ENCODE measurements at places on chromosomes 12 and 14.
A peak's percentile ranks its signal among the peaks of the same experiment; 100 is the strongest.

DNA sequence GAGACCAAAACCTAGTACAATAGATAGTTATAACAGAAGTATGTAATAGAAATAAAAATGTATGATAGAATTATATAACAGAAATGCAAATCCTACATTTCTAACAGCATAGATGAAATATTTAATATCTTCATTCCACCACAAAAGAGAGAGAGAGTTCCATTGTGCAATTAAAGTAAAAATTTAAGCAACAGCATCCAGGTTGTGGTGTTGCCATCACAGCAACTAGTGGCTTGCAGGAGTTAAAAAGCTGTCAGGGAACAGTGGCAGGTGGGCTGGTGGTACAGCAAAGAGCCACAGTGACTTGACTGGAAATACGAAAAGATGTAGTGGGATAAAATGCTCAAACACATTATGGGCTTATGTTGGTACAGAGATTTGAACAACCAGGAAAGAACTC, 57.1 kb upstream of the MDM1 start:
- no peak for DNase-seq

GRCh38 chr14:99395909-99396530, 84.6 kb downstream of the SETD3 start:
- DNase-seq: no peak

DNA sequence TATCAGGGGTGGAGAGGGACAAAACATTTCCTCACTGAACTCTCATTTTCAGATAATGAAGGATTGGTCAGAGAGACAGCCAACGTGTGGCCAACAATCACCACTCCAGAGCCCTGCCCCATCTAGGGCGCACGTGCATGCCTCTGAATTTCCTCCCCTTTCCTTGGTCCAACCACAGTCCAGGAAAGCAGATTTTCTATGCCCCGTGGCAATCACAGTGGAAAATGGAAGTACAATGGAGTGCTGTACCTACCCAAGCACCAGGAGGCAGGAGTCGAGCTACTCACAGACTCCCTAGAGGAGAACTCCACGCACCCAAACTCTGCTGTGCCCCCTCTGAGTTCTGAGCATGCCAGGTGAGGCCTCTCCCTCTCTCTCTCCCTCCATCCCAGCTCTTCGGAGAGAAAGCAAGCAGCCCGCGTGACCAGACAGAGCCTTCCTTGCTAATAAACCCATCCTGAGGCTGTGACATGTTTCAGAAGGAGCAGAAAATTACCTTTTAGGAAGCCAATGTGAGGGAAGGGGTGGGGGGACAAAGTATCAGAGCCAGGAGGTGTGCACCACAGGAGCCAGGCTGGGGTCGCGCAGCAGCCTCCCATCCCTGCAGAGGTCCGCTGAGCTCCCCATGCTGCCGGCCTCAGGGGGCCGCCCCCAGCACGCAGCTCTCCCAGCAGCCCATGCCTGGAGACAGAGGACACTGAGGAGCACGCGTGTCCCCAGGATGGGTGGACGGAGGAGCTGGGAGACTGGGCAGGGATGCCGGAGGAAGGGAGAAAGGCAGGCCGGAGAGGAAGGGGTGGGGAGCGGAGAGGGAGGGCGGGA, 73.4 kb downstream of the PITPNM2 start:
- no peak for DNase-seq

DNA sequence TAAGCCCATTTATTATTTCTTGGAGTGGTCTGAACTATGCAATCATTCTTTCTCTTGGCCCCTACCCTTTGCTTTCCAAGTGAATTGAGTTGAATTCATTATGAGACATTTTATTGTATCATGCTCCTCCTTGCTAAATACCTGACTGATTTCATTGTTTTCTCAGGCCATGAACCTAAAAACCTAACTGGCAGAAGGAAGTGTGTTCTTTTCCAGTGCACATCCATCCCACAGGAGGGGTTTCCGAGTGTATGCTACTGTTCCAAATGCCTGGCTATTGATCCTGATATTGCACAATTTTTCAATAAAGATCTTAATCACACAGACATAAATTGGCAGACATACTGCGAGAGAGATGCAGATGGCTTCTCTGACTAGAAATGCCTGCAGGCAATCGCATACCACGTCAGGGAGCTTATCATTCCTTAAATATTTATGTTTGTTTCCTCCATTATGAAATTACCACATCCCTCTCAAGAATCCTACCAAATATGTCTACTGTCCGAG, 162.2 kb upstream of the EGLN3 start:
- DNase-seq: no peak

DNA sequence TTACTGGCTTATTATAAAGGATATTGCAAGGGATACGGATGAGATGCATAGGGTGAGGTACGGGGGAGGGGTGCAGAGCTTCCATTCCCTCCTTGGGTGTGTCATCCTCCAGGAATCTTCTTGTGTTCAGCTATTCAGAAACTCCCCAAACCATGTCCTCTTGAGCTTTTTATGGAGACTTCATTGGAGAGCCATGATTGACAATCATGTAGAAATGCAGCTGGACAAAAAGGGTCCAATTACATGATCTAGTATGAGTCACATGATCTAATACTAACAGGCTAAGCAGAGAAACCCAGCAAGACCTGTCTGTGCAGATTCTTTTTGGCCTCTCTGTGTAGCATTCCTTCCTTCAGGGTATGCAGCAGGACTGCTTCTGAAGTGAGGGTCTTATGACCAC, 23.9 kb upstream of the FLVCR2 start:
- no peak for DNase-seq

- no peak for DNase-seq
Measured at GRCh38 chr14:62029569-62029924, 267.3 kb downstream of the SNAPC1 start.

GRCh38 chr14:77302926-77303325, 17.8 kb downstream of the POMT2 start:
- no peak for DNase-seq

DNA sequence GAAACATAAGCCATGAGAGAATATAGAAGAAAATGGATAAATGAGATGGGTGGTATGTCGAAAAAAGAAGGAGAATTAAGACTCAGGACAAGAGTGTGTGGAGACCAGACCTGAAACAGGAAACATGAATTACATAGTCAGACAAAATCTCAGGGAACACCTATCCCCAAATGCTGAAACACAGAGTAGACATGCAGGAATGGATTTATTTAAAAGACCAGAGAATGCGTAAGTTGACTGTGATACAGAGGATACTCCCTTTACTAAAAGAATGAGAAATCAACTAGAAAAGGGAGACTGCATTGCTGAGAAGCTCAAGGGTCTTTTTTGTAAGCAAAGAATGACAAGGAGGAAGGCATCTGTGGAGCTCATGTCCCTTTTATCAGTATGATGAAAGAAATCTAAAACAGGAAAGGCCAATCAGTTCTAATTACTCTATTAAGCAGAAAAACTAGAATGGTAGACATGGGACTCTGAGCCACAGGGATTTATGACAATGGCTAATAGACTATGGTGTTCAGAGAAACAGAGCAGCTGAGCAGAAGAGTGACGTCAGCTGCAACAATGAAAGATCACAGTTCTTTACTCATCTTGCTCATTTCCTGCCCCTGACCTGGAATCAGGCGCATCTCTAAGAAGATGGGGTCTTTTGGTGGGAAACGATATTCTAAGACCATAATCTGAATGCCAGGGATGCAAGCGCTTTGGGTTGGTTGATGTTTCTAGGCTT, 138.9 kb upstream of the DHRS4 start:
- DNase-seq: no peak

GRCh38 chr14:32417956-32418552, 89.0 kb downstream of the AKAP6 start:
- peak; percentile 72 for DNase-seq

GRCh38 chr12:38664661-38665269, 240.6 kb downstream of the CPNE8 start:
- no peak for DNase-seq

DNA sequence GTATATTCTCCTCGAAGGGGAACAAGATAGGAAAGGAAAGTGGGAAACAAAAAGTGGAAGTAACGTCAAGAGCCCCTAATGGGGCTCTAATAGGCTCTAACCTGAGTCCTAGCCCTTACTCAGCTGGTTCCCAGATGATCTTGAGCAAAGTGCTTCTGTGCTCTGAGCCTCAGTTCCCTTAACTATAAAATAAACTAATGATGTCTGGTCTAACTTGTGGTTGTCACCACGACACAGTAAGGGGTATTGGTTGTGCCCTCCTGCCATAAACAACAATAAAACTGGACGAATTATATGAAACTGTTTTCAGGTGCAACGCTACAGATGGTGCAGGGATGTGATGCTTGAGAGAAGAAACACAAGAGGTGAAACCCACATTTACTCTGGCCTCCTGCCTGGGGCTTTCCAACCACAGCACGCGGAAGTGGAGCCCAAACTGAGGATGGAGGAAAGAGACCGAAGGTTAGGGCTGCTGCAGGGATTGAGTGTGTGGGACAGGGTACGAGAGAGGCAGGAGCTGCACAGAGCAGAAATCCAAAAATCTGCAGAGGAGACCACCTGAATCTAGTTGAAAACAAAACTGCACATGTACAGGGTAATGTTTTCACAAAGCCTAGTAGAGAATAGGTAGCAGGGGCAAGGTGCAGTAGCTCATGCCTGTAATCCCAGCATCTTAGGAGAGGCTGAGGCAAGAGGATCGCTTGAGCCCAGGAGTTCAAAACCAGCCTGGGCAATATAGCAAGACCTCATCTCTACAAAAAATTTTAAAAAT, 45.6 kb upstream of the BCL2L14 start:
- no peak for DNase-seq

GRCh38 chr14:24080888-24081738, 9.8 kb downstream of the CPNE6 start:
- no peak for DNase-seq

DNA sequence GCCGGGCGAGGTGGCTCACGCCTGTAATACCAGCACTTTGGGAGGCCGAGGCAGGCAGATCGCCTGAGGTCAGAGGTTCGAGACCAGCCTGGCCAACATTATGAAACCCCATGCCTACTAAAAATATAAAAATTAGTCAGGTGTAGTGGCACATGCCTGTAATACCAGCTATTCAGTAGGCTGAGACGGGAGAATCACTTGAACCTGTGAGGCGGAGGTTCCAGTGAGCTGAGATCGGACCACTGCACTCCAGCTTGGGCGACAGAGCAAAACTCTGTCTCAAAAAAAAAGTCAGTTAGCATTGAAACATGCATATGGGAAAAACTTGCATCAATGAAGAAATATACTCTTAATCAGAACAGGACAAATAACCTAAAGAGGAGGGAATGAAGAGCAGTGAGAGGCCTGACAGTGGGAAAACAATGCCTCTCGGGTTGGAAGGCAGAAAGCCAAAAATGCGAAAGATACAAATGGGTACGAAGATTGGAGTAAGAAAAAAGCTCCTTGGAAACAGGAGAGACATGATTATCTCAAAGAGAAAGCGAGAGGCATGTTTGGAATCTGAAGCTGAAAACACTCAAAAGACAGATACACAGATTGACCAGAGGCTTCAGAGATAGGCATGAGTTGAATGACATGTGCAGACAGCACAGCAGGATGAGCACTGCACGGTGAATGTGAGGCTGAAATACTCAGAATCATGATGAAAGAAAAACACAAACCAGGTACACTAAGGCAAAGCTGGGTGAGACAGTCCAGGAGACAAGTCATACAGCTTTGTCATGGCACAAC, 30.6 kb downstream of the RESF1 start:
- DNase-seq: no peak

GRCh38 chr14:99420711-99421110, 59.9 kb downstream of the SETD3 start:
- no peak for DNase-seq

DNA sequence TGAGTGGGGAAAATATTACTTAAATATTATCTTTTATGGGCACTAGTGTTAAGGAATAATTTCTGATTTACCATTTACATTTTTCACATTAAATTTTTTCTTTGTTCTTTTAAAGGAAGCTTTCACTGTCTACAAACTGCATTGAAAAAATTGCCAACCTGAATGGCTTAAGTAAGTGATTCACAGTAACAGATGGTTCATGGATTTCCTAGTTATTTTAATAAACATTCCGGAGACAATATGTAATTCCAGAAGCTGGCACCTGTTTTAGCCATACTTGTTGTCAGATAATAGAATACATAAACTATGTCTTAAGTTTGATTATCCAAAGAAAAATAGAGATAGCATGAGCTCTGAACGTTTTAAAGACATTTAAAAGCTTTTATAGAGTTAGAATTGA, 17.1 kb downstream of the DNAL1 start:
- no peak for DNase-seq

DNA sequence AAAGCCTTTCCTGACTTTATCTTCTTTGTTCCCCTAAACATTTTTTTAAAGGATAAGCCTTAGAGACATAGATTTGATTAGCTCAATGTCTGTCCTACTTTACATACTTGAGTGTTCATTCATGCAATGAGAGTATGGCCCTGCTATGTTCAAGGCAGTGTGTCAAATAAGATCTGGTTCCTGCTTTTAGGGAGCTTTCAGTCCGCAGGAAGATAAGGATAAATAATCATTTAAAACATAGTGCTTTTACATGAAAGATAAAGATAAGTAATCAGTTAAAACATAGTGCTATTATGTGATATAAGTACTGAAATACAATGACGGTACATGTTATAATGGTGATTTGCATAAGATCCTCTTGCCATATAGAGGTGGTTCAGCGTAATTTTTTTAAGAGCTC, 378.3 kb upstream of the PRICKLE1 start:
- DNase-seq: no peak

GRCh38 chr14:62138593-62138992, 376.4 kb downstream of the SNAPC1 start:
- DNase-seq: no peak

DNA sequence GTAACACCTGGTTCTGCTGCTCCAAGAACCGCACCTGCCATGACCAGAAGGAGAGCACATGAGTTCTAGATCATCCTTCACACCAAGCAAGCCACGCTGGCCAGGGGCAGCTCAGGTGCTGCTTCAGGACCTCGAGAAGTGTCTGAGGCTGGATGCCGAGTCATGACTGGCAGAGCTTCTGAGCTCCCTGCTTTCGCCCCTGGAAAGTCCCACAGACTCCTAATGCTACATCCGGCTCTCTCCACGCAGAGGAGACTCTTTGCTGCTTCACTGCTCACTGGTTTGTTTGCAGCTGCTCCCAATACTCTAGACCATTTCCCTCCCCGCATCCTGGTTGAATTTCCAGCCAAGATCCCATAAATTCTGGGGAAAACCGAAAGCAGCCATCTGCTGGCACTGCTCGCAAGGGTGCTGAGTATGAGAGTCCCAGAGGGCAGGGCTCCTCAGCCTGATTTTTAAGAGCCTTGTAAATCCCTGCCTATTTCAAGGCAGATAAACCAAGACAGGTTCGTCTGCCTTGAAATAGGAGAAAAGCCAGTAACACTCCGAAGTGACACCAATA, 1.4 kb downstream of the KRT2 start:
- peak; percentile 19 for DNase-seq

- DNase-seq: no peak
Measured at GRCh38 chr14:56125772-56126636, 7.8 kb downstream of the PELI2 start.

Measured in ascending aorta (tissue), 2 donors.